Esophagus squamous epithelium (tissue), 5 donors: ENCODE measurements at places on chromosomes 3 and 15.

DNA sequence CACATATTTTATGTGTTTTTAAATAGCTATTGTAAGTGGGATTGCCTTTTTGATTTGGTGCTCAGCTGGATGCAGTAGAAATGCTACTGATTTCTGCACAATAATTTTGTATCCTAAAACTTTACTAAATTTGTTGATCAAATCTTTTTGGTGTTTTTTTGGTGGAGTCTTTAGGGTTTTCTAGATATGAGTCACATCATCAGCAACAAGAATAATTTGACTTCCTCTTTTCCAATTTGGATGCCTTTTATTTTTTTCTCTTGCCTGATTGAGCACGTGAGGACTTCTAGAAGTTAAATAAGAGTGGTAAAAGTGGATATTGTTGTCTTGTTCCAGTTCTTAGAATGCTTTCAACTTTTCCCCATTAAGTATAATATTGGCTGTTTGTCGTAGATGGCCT is 51.3 kb downstream of the TLNRD1 start:
- H3K36me3 ChIP-seq: no peaks in the 10 kb centered on the region
- no peaks in the 10 kb centered on the region for H3K27me3 ChIP-seq
- H3K4me1 ChIP-seq: no peaks in the 10 kb centered on the region

GRCh38 chr3:11718637-11719405 is 75.1 kb upstream of the VGLL4 start:
- no peaks in the 10 kb centered on the region for H3K36me3 ChIP-seq
- peaks cover 58% of the 10 kb centered on the region for H3K4me1 ChIP-seq
- peak overlapping the region; percentile 69 for H3K4me3 ChIP-seq
- peak overlapping the region; percentile 99 for H3K27ac ChIP-seq
- peak; percentile 35 for DNase-seq
- H3K27me3 ChIP-seq: no peaks in the 10 kb centered on the region

DNA sequence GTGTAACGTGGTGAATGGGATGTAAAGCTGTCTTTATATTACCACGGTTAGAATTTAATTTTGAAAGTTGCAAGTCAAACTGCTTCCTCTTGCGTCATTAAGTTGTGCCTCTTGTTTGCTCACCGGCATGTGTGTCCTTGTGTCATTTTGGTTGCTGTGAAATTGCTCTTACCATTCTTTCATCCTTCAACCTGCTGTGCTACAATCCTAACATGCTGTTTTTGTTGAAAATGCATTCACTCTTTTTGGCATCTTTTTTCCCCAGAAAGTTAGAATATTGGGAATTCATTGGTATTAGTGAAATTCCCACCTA is 164.7 kb downstream of the PGPEP1L start:
- no peak overlapping the region for H3K4me3 ChIP-seq
- H3K27ac ChIP-seq: no peak overlapping the region
- no peaks in the 10 kb centered on the region for H3K27me3 ChIP-seq
- no peak for DNase-seq
- peaks cover 11% of the 10 kb centered on the region for H3K4me1 ChIP-seq

GRCh38 chr3:188097791-188098190 is 56.2 kb upstream of the LPP start:
- no peak overlapping the region for H3K27ac ChIP-seq
- no peaks in the 10 kb centered on the region for H3K36me3 ChIP-seq
- H3K4me3 ChIP-seq: no peak overlapping the region
- DNase-seq: no peak
- H3K27me3 ChIP-seq: no peaks in the 10 kb centered on the region

DNA sequence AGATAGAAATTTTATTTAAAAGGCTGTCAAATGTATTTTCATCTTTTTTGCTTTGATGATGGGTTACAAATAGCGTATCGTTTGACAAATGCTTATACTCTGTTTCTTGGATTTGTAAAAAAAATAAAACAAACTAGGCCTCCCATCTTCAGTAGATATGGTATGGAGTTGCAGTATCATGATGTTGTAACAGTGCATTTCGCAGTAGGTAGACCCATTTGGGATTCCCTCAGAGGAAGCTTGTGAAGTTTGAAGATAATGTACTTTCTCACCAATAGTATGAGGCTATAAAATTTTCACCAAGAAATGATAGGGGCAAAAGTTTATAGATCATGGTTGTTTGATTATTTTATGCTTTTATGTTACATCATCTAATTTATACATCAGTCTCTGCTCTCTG is 10.8 kb downstream of the MBNL1 start:
- H3K4me3 ChIP-seq: peak overlapping the region; percentile 1
- no peak for DNase-seq
- H3K27ac ChIP-seq: peak overlapping the region; percentile 20
- H3K27me3 ChIP-seq: no peaks in the 10 kb centered on the region
- H3K4me1 ChIP-seq: peaks cover 29% of the 10 kb centered on the region

GRCh38 chr15:51736751-51737521 is 519 bp downstream of the LYSMD2 start:
- H3K27ac ChIP-seq: peak overlapping the region; percentile 93
- no peak for DNase-seq
- peaks cover 19% of the 10 kb centered on the region for H3K4me1 ChIP-seq
